ENCODE measurements at places on chromosomes 7 and 10.

- DNase-seq = no peak
Observed at GRCh38 chr10:46558122-46558391, 1.6 kb upstream of the GPRIN2 start.

- no peak for DNase-seq
Observed at GRCh38 chr10:77946084-77946483, 19.5 kb upstream of the DLG5 start.

DNA sequence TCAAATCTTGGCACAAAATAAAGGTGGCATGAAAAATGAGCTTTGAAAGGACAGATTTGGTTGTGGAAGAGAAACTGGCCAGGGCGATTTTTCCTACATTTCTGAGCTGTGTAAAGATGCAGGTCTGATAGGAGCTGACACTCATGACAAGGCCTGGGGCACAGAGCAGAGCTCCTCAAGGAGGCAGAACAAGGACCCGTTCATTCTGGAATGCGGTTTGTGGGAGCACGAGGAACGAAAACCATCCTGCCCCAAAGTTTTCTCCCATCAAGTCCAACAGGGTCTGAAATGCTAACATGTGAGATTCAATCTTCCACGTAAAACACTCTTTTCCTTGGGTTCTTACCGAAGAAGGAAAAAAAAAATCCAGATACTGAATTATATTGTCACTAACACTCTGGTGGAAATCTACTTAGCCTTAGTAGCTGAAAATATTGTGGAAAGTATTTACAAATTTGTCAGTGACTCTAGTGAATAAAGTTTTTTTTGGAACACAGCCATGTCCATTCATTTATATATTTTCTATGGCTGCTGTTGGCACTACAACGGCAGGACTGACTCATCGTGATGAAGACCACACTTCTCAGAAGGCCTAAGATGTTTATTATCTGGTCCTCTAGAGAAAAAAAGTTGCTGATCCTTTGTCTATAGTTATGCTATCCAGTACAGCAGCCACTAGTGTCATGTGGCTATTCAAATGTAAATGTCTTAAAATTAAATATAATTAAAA, 215.7 kb downstream of the BAMBI start:
- DNase-seq = peak; percentile 9

DNA sequence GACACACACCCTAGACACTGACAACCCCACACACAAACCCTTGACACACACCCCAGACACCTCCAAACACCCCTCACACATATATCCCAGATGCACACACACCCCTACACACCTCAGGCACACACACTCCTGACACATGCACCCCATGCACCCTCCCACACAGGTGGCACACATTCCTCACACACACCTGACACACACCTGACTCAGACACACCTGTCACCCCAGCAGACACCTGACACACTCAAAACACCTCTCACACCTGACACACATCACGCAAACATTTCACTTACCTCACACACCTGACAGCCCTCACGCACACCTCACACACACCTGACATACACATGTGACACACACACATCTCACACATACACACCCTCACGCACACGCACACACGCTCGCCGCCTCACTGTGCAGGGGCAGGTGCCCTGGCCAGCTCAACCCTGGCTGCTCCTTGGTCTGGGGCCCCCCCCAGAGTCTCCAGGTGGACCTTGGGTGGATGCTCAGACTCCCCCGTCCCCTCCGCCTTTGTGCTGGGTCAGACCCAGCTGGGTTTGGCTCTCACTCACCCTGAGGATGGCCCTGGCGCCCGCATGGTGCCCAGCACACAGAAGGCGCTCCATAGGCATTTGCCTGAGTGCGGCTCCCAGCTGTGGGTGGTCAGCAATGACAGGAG, 3.1 kb upstream of the CALY start:
- no peak for DNase-seq

DNA sequence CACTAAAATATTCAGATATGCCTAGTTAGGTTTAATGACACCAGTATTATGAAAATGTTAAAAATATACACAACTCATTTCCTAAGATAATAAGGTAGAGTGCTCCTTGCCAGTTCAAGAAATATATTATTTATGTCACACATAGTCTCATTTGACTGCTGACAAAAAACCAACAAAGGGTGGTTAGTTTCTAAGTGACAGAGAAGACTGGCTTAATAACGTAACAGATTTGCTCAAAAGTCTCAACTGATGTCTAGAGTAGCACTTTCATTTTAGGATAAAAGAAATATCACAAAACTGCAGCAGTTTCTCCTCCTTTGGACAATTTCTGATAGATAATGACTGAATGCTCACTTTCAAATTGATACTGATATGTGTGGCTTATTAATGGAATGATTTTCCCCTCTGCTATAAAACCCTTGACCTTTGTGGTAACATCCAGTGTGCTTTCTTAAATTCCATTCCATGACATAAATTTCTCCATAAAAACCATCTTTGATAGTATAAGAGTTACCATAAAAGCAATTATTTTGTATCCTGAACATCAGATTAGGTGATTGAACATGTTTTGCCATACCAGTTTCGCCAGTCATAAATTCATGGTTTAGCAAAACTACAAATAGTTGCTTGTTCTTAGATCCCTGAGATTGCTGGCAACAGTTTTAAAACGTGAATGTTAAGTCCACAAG, 94.2 kb downstream of the NRBF2 start:
- DNase-seq = no peak

GRCh38 chr10:109245821-109246220, 677.5 kb downstream of the XPNPEP1 start:
- DNase-seq = no peak

DNA sequence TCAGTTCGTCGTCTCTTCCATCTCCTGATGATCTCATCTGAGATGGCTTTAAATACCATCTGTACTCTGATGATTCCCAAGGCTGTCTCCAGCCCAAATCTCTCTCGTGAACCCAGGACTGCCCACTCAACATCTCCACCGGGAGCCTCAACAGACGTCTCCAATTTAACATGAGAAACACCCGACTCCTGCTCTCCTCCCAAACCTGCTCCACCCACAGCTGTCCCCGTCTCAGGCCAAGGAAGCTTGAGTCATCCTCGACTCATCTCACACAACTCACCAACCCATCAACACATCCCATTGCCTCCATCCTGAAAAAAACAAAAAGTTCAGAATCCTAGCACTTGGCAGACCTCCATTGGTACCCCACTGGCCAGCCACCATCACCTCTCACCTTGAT, 29.7 kb upstream of the CALN1 start:
- no peak for DNase-seq

Measured in hepatic stellate cell (primary cell).